ENCODE measurements at places on chromosomes 3 and 15. TPM values are rescaled to one million over a fixed set of nuclear protein-coding genes. Genes with fewer than 3 reads are reported as not detected.

CLEC3B gene
- not detected for total RNA-seq

DNA sequence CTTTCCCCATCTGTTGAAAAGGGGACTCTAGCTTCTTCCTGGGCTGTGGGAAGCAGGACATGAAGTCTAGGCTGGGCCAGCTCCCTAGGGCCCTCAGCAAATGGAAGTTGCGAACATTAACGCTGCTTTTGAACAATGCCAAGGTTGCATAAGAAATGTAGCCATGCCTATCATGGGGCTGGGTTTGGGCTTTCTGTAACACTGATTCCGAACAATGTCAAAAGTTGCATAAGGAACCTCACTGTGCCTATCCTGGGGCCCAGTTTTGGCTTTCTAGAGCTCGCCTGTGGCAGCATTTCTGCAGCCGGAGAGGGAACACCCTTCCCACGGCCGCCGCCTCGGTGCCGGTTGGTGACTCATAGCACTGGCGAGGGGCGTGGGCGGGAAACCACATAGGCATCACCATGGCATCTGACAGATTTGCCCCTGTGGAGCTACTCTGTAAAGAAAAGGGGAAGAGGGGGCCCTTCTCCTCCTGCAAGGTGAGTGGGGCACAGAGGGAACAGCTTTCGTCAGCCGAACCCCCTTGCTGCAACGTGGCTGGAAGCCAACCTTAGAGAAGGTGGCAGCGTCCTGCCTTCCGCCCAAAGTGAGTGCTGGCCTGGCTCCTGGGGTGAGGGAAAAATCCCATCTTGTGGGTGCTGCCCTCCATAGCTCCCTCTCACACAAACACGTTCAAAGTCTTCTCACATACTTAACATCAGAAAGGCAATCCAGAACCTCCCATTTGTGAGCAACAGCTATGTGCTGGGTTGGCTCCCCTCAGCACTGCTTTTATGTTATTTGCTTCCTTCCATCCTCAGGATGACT lies 46.6 kb upstream of the ATP2B2 start:
- peak; percentile 81 for DNase-seq
- H3K27me3 ChIP-seq = peaks cover 18% of the 10 kb centered on the region
- H3K36me3 ChIP-seq = no peaks in the 10 kb centered on the region
- peak overlapping the region; percentile 22 for H3K4me3 ChIP-seq
- H3K4me1 ChIP-seq = peaks cover 43% of the 10 kb centered on the region
- H3K27ac ChIP-seq = peak overlapping the region; percentile 62

DNA sequence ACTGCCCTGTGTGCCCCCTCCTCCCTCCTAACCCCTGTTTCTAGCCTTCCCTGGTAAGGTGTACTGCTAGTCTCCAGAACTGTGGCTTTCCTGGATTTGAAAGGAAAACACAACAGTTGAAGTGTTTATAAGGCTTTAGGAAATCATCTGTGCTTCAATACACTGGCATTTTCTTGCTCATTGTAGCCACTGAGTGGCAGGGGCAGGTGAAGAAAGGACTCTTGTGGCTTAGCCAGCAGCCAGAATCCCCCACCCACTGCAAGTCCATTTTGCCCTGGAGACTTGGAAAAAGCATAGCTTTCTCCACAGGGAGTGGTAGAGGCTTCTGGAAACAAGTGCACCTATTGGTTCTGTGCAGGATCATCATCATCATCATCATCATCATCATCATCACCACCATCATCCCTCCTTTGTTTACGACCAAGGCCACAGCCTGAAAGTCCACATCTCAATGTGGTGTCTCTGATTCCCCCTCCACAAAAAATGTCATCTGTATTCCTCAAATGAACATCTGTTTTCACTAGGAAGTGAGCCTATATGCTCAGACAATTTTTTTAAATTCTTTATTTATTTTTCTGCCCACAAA lies 33.4 kb downstream of the AQP9 start:
- no peaks in the 10 kb centered on the region for H3K36me3 ChIP-seq
- DNase-seq = no peak
- no peak overlapping the region for H3K27ac ChIP-seq
- H3K4me3 ChIP-seq = no peak overlapping the region
- H3K27me3 ChIP-seq = peaks cover 45% of the 10 kb centered on the region
- H3K4me1 ChIP-seq = no peaks in the 10 kb centered on the region

DNA sequence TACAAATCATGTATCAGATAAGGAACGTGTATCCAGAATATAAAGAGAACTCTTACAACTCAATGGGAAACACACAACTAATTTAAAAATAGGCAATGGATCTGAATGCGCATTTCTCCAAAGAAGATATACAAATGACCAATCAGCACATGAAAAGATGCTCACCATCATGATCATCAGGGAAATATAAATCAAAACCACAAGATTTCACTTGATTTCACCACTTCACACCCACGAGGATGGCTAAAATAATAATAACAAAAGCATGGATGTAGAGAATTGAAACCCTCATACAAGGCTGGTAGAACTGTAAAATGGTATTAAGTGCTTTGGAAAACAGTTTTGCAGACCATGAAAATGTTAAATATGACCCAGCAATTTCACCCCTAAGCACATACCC lies 26.7 kb upstream of the SLC12A8 start:
- no peak overlapping the region for H3K4me3 ChIP-seq
- H3K4me1 ChIP-seq = peaks cover 3% of the 10 kb centered on the region
- H3K27ac ChIP-seq = no peak overlapping the region
- DNase-seq = no peak

- DNase-seq = no peak
- no peaks in the 10 kb centered on the region for H3K4me1 ChIP-seq
- no peaks in the 10 kb centered on the region for H3K36me3 ChIP-seq
- H3K27me3 ChIP-seq = peaks cover 21% of the 10 kb centered on the region
- no peak overlapping the region for H3K4me3 ChIP-seq
These were observed 141.9 kb downstream of the TPRA1 start for GRCh38 chr3:127448671-127449070.

TRPM1 gene
- not detected for total RNA-seq

GRCh38 chr15:57692709-57693108 lies 13.8 kb upstream of the POLR2M start:
- H3K27ac ChIP-seq = no peak overlapping the region
- no peaks in the 10 kb centered on the region for H3K36me3 ChIP-seq
- H3K27me3 ChIP-seq = peaks cover 22% of the 10 kb centered on the region
- peaks cover 4% of the 10 kb centered on the region for H3K4me1 ChIP-seq

DNA sequence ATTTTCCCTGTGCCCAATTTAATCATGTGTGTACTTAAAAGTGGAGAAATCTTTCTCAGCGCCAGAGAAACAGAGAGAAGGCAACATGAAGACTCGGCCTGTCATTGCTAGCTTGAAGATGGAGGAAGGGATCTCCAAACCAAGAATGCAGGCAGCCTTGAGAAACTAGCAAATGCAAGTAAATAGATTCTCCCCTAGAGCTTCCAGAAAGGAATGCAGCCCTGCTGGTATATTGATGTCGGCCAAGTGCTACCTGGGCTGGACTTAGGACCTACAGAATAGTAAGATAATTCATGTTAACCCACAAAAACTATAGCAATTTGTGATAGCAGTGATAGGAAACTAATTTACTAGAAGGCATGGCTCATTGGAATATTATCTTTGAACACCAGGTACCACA lies 150.9 kb upstream of the ABI3BP start:
- H3K4me3 ChIP-seq = no peak overlapping the region
- DNase-seq = no peak
- H3K36me3 ChIP-seq = no peaks in the 10 kb centered on the region
- H3K27me3 ChIP-seq = peaks cover 22% of the 10 kb centered on the region
- no peaks in the 10 kb centered on the region for H3K4me1 ChIP-seq

- H3K27me3 ChIP-seq = peaks cover 24% of the 10 kb centered on the region
- no peak for DNase-seq
- H3K4me1 ChIP-seq = no peaks in the 10 kb centered on the region
- H3K36me3 ChIP-seq = no peaks in the 10 kb centered on the region
- H3K4me3 ChIP-seq = no peak overlapping the region
- no peak overlapping the region for H3K27ac ChIP-seq
These were observed 467.0 kb upstream of the RASGRP1 start for GRCh38 chr15:39031596-39031995.

- no peak overlapping the region for H3K4me3 ChIP-seq
- DNase-seq = no peak
- H3K4me1 ChIP-seq = peaks cover 57% of the 10 kb centered on the region
- peaks cover 9% of the 10 kb centered on the region for H3K36me3 ChIP-seq
These were observed 6.0 kb downstream of the MAPKBP1 start for GRCh38 chr15:41780266-41780665.

DNA sequence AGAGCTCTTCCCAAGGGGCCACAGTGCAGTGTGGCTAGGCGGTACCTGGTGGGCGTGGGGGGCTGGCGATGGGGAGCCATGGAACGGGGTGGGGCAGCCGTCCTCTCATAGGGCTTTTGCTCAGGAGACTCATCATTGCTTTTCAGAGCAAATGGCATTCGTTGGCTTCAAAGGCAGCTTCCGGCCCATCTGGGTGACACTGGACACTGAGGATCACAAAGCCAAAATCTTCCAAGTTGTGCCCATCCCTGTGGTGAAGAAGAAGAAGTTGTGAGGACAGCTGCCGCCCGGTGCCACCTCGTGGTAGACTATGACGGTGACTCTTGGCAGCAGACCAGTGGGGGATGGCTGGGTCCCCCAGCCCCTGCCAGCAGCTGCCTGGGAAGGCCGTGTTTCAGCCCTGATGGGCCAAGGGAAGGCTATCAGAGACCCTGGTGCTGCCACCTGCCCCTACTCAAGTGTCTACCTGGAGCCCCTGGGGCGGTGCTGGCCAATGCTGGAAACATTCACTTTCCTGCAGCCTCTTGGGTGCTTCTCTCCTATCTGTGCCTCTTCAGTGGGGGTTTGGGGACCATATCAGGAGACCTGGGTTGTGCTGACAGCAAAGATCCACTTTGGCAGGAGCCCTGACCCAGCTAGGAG lies 40.8 kb downstream of the MESD start:
- no peak overlapping the region for H3K4me3 ChIP-seq
- no peaks in the 10 kb centered on the region for H3K27me3 ChIP-seq
- no peaks in the 10 kb centered on the region for H3K4me1 ChIP-seq
- no peak overlapping the region for H3K27ac ChIP-seq

- H3K4me3 ChIP-seq = no peak overlapping the region
- no peaks in the 10 kb centered on the region for H3K4me1 ChIP-seq
- H3K27ac ChIP-seq = no peak overlapping the region
- no peak for DNase-seq
- peaks cover 28% of the 10 kb centered on the region for H3K27me3 ChIP-seq
- H3K36me3 ChIP-seq = no peaks in the 10 kb centered on the region
These were observed 19.0 kb upstream of the FAM240A start for GRCh38 chr3:46593274-46593862.

DNA sequence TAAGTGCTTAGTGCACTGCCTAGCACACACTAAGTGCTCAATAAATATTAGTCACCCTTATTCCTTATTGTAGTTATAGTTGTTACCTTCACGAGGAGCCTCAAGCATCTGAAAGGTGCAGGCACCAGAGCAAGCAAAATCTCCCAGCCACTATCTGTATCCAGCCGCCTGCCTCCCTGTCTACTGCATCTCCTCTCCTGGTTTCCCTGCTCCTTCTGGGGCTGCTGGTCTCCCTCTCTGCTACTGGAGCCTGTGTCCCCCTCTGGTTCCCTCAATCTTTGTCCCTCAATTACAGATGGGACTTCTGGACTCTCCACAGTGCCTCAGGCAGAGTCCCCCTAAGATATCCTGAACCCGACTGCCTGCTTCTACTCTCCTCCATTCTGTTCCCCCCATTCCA lies 18.8 kb downstream of the MYL3 start:
- H3K4me3 ChIP-seq = no peak overlapping the region
- peaks cover 4% of the 10 kb centered on the region for H3K4me1 ChIP-seq
- peaks cover 5% of the 10 kb centered on the region for H3K36me3 ChIP-seq

Data from activated CD8-positive, alpha-beta memory T cell treated with anti-CD3 and anti-CD28 coated beads, Interleukin-2, amount 10 ng/mL, durations not matched to agents 7 days and 5 days (primary cell).